ENCODE measurements at places on chromosomes 5 and 9.
A peak's percentile ranks its signal among the peaks of the same experiment; 100 is the strongest.

GRCh38 chr5:135114759-135115158 lies 80.7 kb upstream of the PITX1 start:
- no peak for DNase-seq

DNA sequence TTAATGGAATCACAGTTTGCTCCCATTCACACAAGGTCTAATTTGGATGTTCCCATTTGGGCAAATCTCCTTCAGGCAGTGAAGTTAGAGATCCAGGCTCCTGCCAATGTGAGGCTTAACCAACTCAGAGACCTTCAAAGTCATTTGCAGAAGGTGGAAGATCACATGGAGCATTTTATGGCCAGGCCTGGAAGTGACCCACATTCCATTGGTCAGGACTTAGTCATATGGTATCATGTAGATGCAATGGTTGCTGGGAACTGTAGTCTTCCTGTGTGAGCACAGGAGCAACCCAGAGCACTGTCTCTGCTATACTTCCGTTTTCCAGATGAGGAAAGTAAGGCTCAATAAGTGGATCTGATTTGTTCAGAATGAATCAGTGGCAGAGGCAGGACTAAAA lies 292.7 kb upstream of the SMARCA2 start:
- no peak for DNase-seq

GRCh38 chr5:74400067-74400466 lies 240.5 kb downstream of the ENC1 start:
- no peak for DNase-seq

DNA sequence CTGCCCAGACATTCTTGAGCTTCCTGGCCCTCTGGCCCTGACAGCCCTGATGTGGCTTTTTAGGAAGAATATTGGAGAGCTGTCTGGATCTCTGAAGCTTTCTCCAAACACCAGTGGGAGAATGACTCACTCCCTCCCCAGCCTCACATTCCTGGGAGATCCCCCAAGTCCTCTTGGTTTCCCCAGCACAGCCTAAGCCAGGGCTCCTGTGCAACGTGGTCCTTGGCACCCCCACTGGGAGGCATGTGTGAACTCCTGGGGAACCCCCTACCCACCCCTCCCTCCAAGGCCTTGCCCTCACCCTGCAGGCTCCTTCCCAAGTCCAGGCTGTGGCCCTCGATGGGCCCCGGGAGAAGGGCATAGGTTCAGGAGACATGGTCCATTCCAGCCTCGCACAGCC lies 12.7 kb downstream of the GLIPR2 start:
- no peak for DNase-seq

- no peak for DNase-seq
These were observed 173.6 kb downstream of the TENT4A start for GRCh38 chr5:6886866-6887265.

- DNase-seq, result no peak
These were observed 42.5 kb upstream of the ROR2 start for GRCh38 chr9:91992461-91993041.

- DNase-seq, result no peak
These were observed 59.2 kb downstream of the TNC start for GRCh38 chr9:115058684-115059315.

- no peak for DNase-seq
These were observed 2.0 kb downstream of the MZB1 start for GRCh38 chr5:139387611-139388197.

DNA sequence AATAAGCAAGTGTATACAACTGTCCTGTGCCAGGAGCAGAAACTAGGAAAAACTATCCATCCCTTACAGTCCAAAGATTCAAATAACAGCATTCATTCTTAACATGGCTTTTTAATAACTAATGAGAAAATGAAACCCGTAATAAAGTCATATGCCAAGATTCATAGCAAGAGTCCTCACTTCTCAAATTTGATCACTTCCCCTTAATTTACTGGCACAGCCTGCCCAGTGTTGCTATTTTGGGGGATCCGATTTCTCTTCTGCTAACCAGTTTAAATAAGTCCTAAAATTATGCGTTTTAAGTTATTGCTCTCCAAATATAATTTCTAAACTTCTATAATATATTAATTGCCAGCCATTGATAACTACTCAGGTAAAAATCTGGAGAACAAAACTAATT lies 177.0 kb upstream of the PTGER4 start:
- DNase-seq, result no peak

GRCh38 chr9:109506097-109506712 lies 8.1 kb upstream of the PTPN3 start:
- DNase-seq, result no peak

- DNase-seq, result no peak
These were observed 106.9 kb downstream of the GLDC start for GRCh38 chr9:6538666-6539071.

DNA sequence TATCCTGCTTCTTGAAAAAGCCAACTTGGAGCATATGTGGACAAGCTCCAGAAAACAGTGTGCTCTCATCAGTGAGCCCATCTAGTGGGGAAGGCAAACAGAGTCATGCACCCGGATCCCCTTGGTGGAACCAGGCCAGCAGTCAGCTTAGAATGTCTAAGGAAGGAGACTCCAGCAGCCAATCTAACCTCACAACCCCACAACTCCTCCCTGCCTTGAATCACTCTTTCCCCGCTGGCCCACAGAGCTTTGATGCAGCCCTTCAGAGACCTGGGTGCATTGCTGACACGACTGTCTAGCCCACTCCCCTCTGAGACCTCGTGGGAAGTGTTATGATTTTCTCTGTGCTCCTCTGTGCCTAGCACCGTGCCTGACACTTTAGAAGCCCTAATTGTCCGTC lies 623.7 kb downstream of the BNC2 start:
- DNase-seq, result no peak

- DNase-seq, result no peak
These were observed 107.5 kb downstream of the EBF1 start for GRCh38 chr5:158992037-158992740.

GRCh38 chr5:38291355-38291754 lies 33.0 kb downstream of the EGFLAM start:
- DNase-seq, result no peak

GRCh38 chr5:97172227-97172626 lies 10.8 kb downstream of the RIOK2 start:
- no peak for DNase-seq

GRCh38 chr5:68587171-68587570 lies 371.6 kb downstream of the PIK3R1 start:
- DNase-seq, result no peak

DNA sequence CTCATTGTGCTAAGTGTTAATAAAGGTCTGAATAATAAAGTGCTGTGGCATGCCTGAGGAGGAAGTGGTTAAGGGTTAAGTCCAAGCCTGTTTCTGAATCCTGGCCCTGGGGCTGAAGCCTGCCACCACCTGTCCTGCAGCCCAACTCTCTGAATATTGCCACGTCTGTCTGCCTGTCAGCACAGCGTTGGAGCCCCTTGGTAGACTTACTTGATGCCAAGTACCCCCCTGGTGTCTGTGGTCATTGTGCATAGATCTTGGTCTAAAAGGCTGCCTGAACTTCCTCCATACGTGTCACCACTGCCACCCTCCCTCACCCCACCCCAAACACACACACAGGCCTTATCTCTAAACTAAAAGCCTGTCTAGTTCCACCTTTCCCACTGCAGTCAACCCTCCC lies 35.4 kb upstream of the SLC2A8 start:
- DNase-seq, result no peak

GRCh38 chr5:55004729-55005128 lies 19.3 kb upstream of the GZMK start:
- no peak for DNase-seq

DNA sequence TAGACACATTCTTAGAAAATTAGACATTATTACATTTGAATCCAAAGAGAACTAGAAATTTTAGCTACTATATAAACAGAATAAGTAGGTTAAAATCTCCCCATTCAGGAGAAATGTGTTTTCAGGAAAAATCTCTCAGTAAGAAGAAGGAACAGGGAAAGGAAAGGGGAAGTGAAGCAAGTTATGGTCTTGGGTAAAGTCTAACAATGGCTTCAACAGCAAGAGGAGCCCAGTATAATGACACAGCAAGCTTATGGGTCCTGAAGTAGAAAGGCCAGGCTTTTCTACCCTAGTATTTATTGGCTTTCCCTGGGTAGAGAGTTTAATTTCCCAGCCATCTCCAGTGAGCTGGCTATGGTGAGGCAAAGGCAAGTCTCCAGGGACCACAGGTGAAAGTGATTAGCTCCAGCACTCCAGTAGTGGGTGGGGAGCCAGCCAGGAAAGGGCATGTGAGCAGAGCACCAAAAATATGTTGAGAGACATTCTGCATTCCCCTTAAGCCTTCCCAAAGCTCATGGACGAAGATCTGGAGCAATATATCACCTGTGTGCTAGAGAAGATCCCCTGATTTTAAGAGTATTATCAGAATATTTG lies 981.7 kb downstream of the NR2F1-AS1 start:
- DNase-seq, result no peak

- DNase-seq, result no peak
These were observed 13.7 kb downstream of the TEX53 start for GRCh38 chr9:114643896-114644295.

DNA sequence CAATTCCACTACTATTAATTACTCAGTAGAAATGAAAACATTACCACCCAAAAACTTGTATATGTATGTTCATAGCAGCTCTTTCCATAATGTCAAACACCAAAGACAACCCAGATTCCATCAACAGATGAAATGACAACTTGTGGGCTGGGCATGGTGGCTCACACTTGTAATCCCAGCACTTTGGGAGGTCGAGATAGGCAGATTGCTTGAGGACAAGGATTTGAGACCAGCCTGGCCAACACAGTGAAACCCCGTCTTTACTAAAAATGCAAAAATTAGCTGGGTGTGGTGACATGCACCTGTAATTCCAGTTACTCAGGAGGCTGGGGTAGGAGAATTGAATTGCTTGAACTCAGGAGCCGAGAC lies 11.5 kb downstream of the UIMC1 start:
- DNase-seq, result no peak

GRCh38 chr9:81848472-81848871 lies 79.8 kb upstream of the SPATA31D4 start:
- no peak for DNase-seq

DNA sequence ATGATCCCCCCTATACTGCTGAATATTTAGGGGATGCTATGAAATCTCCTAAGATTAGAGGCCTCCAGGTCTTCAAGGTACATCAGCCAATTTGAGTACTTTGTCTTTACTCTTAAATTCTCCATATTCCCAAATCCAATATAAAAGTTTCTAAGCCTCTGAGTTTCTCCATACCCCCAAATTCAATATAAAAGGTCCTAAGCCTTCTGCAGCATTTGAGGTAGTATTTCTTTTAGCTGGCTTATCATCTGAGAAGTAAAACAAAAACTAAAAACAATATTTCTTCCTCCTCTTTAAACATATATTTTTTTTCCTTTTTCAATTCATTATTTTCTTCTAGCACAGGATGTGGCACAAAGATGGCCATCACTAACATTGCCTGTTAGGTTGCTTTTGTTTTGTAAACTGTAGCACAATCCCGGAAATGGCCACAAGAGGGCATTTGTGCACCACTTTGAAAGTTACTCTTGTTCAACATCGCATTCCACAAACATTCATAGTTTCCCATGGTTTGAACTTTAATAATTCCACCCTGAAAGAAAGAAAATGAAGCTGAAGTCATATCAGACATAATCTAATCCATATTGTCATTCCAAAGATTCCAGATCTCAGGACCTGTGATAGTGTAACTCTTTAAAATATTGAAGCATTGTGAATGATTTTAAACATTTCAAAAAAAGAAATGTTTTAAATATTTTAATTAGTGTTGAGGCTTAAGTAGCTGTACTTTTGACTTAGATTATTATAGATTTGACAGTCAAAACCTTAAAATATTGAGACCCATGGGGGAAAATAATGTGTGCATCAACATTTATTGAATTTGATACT lies 21.0 kb upstream of the SCGB3A2 start:
- DNase-seq, result peak; percentile 17

- no peak for DNase-seq
These were observed 18.0 kb downstream of the IL5 start for GRCh38 chr5:132525299-132525724.

DNA sequence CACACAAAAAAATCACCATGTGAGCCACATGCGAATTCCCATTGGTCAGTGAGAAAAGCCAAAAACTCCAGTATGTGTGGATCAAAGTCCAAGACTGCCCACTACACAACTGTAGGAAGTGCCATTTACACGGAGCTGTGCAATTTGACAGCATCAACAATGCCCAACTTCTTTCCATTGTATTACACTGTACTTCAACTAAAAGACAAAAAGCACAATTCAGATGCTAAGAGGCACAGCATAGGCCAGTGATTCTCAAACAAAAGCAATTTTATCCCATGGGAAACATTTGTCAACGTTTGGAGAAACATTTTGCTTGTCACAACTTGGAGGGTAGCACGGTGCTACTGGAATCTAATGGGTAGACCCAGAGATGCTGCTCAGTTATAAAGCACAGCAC lies 39.8 kb downstream of the IARS1 start:
- DNase-seq, result no peak

DNA sequence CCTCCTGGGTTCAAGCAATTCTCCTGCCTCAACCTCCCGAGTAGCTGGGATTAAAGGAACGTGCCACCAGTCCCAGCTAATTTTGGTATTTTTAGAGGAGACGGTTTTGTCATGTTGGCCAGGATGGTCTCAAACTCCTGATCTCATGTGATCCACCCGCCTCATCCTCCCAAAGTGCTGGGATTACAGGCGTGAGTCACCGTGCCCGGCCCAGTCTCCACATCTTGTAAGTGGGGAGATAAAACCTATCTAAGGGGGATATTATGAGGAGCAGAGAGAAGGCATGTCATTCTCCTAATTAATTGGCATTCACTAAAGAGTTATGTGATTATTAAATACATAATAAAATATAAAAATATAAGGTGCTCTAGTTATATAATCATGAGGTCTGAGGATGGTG lies 94.1 kb upstream of the BOD1 start:
- no peak for DNase-seq

DNA sequence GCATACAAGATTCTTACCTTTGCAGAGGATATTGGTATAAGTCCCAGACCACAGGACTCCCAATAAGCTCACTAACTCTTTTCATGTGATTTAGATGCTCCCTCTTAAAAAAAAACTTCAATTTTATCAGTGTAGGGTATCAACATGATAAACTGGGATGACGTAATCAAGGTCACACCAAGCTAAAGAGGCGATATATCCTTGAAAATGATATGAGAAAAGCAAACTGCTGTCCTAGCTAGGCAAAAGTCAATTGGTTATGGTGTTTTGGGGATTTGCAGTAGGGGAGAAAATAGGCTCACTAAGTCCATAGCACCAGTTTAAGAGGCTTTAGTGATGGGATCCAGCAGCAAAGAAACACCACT lies 354.4 kb downstream of the DIRAS2 start:
- no peak for DNase-seq

GRCh38 chr5:72647806-72648205 lies 140.6 kb upstream of the ZNF366 start:
- peak; percentile 35 for DNase-seq

GRCh38 chr5:34660444-34660843 lies 4.3 kb downstream of the RAI14 start:
- DNase-seq, result no peak

DNA sequence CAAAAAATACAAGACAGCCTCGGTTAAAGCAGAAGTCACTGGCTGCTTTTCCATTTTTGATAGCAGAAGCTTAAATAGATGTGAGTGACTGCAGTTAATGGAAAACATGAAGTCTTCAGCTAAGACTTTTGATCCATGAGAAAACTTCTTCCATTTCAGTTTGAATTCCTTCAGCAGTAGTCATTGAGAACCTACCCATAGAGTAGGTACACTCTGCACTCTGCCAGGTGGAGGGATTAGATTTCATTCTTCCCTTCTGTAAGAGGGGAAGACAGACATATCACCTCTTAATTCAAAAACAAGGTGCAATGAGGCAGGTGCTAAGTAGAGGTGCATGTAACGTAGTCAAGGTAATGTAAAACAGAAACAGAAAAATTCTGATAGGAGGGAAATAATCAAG lies 26.7 kb upstream of the XPA start:
- DNase-seq, result no peak

GRCh38 chr9:111621895-111622480 lies 9.1 kb upstream of the DNAJC25 start:
- no peak for DNase-seq
